K562 (cell line): ENCODE measurements at places on chromosomes 3 and 15.

- H3K27me3 ChIP-seq: no peaks in the 10 kb centered on the region
- H3K27ac ChIP-seq: no peak overlapping the region
These were observed 21.1 kb upstream of the IP6K2 start for GRCh38 chr3:48738144-48738536.

DNA sequence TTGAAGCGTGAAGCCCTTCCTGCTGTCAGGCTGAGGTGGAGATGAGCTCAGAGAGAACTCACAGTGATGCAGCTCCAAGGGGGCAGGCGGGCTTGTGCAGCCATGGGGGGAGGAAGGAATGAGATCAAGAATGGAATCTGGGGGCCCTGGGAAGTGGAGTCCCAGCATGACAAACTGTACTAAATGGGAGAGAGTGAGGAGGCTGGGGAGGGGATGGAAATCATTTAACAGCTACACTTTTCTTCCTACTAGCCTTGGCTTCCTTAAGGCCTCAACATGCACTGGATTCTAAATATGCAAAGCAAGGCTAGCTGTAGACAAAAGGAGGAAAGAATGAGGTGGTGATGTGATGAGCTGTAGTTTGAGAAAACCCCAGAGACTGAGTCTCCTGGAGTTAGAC lies 133.9 kb downstream of the EEFSEC start:
- H3K27me3 ChIP-seq: no peaks in the 10 kb centered on the region
- no peaks in the 10 kb centered on the region for H3K4me1 ChIP-seq
- H3K27ac ChIP-seq: no peak overlapping the region
- H3K36me3 ChIP-seq: peaks cover 3% of the 10 kb centered on the region; the same call in 1 of the 3 replicates

- H3K36me3 ChIP-seq: peaks cover 5% of the 10 kb centered on the region; the same call in 1 of the 3 replicates
- no peak overlapping the region for H3K4me3 ChIP-seq
- H3K4me1 ChIP-seq: no peaks in the 10 kb centered on the region
- no peak overlapping the region for H3K27ac ChIP-seq
- DNase-seq: no peak
These were observed 81.5 kb downstream of the CSNK1G1 start for GRCh38 chr15:64274341-64274950.

DNA sequence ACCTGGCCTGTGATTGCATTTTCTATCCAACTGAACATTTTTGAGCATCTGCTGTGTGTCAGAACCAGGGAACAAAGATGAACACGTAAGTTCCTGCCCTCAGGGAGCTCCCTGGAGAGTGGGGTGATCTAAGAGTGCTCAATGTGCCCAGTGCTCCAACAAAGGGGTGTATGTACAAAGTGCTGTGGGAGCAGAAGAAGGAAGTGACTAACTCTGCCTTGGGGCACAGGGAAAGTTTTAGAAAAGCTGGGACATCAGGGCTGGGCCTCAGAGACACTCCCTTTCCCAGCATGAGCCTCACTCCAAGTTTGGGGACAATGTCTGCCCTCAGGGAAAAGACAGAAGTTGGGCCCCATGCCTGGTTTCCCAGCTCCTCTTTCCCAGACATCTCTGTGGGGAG lies 27.6 kb upstream of the BNC1 start:
- H3K4me3 ChIP-seq: no peak overlapping the region
- no peaks in the 10 kb centered on the region for H3K4me1 ChIP-seq
- peaks cover 4% of the 10 kb centered on the region; the same call in 2 of the 3 replicates for H3K27me3 ChIP-seq
- H3K27ac ChIP-seq: no peak overlapping the region
- DNase-seq: no peak

DNA sequence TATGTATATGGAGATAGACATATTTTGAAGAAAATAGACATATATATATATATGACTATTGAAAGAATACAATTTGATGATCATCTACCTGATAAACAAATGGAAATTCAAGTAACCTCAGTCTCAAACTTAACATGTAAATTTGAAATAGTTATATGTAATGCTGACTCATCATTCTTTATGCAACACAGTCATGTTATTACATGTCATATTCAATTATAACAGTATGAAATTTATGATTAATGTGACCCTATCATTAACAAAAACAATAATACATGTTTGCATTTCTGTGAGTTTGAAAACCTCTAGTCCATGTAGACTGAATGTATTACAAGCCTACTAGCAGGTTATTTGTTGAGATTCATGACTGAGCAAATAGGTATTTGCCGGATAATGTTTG lies 204.1 kb downstream of the CADM2 start:
- no peaks in the 10 kb centered on the region for H3K36me3 ChIP-seq
- H3K4me3 ChIP-seq: no peak overlapping the region
- H3K27me3 ChIP-seq: no peaks in the 10 kb centered on the region

GRCh38 chr3:5264896-5265770 lies 77.6 kb downstream of the EDEM1 start:
- H3K27ac ChIP-seq: no peak overlapping the region
- H3K27me3 ChIP-seq: peaks cover 4% of the 10 kb centered on the region
- H3K4me3 ChIP-seq: no peak overlapping the region
- H3K4me1 ChIP-seq: no peaks in the 10 kb centered on the region
- no peak for DNase-seq

- no peaks in the 10 kb centered on the region for H3K27me3 ChIP-seq
- H3K4me1 ChIP-seq: peaks cover 17% of the 10 kb centered on the region
- H3K4me3 ChIP-seq: no peak overlapping the region
These were observed 10.6 kb downstream of the CAND2 start for GRCh38 chr3:12807066-12807465.

- no peak for DNase-seq
- H3K4me1 ChIP-seq: no peaks in the 10 kb centered on the region
These were observed 125.6 kb downstream of the CADPS start for GRCh38 chr3:62749657-62750056.

DNA sequence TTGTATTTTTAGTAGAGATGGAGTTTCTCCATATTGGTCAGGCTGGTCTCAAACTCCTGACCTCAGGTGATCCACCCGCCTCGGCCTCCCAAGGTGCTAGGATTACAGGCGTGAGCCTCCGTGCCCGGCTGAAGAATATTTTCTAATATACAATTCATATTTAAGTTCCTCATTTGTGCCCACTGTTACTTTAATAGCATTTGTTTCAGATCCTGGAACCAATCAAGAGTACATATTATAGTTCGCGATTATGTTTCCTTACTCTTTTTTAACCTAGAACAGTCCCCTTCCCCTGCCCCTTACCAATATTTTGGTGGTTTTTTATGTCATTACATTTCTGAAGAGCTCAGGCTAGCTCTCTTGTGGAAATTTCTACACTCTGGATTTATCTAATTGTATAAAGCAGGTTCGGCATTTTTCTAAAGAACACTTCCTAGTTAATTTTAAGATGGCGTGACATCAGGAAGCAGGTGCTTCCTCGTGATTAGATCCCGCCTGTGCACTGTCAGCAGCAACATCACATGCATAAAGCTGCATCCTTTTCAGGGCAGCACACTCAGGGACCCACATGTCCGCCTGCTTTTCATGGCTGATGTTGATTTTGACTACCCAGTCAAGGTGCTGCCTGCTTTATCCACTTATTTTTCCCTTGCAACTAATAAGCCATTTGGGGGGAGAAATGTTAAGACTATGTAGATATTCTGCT lies 88.7 kb upstream of the EPHB3 start:
- H3K4me3 ChIP-seq: no peak overlapping the region
- peaks cover 27% of the 10 kb centered on the region for H3K27me3 ChIP-seq
- DNase-seq: no peak
- H3K4me1 ChIP-seq: no peaks in the 10 kb centered on the region
- H3K27ac ChIP-seq: no peak overlapping the region

DNA sequence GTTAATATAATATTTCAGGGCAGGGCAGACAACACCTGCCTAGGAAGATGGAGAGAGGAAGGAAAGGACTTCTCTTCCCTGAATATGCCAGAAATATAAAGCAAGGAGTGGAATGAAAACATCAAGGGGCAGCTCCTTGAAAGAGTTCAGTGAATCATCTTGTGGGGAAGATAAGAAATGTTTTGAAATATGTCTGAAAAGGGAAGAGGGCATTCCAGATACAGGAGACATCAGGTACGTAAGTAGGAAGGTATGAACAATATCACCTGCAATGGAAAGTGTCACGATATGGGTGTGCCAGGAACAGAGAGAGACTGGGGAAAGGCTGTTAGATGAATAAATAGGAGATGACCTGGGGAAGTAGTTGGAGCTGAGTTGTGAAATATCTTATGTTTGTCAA lies 75.8 kb upstream of the WDR72 start:
- no peaks in the 10 kb centered on the region for H3K36me3 ChIP-seq
- H3K4me3 ChIP-seq: no peak overlapping the region
- H3K27me3 ChIP-seq: no peaks in the 10 kb centered on the region
- no peak for DNase-seq

DNA sequence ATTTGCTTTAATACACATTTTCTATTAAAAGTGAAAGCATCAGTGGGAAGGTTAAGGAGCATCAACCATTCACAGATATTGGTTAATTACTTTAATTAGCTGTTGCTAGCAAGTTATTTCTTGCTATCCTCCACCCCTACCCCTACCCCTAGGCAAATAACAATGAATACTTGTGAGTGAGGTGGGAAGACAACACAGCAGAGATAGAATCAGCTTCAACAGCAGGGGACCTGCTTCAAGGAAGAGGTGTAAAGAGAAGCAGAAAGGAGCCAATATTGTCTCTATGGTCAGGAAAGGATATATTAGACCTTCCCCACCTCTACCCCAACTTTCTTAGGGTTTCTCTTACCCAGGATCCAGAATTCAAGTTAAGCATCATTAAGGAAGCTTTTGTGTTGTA lies 149.4 kb downstream of the SNRK start:
- no peak for DNase-seq
- H3K27me3 ChIP-seq: no peaks in the 10 kb centered on the region
- H3K36me3 ChIP-seq: peaks cover 8% of the 10 kb centered on the region; the same call in 2 of the 3 replicates
- no peaks in the 10 kb centered on the region for H3K4me1 ChIP-seq
- no peak overlapping the region for H3K4me3 ChIP-seq
- H3K27ac ChIP-seq: no peak overlapping the region

DNA sequence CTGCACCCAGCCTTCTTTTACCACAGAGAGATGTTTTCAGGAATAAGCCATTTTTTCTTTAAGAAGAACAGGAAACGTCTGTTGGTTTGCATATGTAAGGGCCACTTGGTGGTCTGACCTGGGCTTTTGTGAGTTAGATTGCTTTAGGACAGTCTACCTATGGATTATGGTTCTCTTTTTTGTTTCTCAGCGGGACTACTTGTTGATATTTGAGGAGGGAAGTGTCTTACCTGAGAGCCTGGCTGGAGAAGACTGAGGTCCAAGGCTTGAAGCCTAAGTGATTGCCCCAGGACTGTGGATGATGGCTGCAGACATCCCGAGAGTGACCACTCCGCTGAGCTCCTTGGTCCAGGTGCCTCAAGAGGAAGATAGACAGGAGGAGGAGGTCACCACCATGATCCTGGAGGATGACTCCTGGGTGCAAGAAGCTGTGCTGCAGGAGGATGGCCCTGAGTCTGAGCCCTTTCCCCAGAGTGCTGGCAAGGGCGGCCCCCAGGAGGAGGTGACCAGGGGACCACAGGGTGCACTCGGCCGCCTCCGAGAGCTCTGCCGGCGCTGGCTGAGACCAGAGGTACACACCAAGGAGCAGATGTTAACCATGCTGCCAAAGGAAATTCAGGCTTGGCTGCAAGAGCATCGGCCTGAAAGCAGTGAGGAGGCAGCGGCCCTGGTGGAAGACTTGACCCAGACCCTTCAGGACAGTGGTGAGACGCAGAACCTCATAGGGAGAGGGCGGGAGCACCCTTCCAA lies 3.0 kb downstream of the ZSCAN2 start:
- H3K4me1 ChIP-seq: peaks cover 2% of the 10 kb centered on the region; the same call in 2 of the 3 replicates
- H3K27me3 ChIP-seq: no peaks in the 10 kb centered on the region
- H3K36me3 ChIP-seq: peaks cover 17% of the 10 kb centered on the region; the same call in 1 of the 3 replicates
- no peak for DNase-seq
- no peak overlapping the region for H3K4me3 ChIP-seq

DNA sequence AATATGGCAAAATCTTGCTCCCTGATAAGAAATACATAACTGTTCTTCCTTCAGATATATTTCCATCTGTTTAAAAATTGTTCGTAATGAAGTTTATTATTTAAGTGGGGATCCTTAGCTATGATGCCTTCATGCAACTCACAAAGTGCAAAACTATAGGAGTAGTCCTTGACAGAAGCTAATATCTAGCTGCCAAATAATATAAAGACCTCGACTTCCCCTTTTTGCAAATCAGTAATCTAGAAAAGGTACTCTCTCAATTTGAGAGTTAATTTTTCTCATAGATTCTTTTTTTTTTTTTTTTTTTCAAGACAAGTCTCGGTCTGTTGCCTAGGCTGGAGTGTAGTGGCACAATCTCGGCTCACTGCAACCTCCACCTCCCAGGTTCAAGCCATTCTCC lies 23.0 kb downstream of the SLTM start:
- no peaks in the 10 kb centered on the region for H3K27me3 ChIP-seq
- H3K36me3 ChIP-seq: peaks cover 86% of the 10 kb centered on the region
- H3K4me3 ChIP-seq: no peak overlapping the region
- no peaks in the 10 kb centered on the region for H3K4me1 ChIP-seq
- H3K27ac ChIP-seq: no peak overlapping the region

GRCh38 chr3:64489361-64490044 lies 198.3 kb downstream of the ADAMTS9 start:
- no peak overlapping the region for H3K27ac ChIP-seq
- H3K27me3 ChIP-seq: no peaks in the 10 kb centered on the region
- peak; percentile 9 for DNase-seq
- no peaks in the 10 kb centered on the region for H3K36me3 ChIP-seq
- H3K4me3 ChIP-seq: no peak overlapping the region

GRCh38 chr3:170414202-170414663 lies 4.4 kb upstream of the CLDN11 start:
- peak; percentile 58 for DNase-seq
- H3K27me3 ChIP-seq: no peaks in the 10 kb centered on the region
- H3K36me3 ChIP-seq: no peaks in the 10 kb centered on the region
- H3K4me3 ChIP-seq: no peak overlapping the region
- H3K27ac ChIP-seq: no peak overlapping the region

DNA sequence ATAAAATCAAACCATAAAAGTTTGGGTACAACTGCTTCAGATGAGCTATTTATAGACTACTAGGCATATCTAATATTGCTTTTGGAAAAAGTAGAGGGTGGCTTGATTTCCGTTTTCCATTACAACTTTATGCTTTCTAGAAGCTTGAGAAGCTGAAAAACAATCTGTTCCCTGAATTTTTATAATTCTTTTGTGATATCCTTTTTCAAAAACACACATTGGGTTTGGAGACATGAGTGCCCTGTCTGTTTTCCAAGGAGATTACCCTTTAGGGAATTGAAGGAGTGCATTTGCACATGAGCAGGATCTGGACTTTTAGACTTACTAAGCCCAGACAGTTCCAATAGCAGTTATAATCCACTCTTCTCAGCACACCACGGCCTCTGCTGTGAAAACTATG lies 49.5 kb upstream of the FILIP1L start:
- no peaks in the 10 kb centered on the region for H3K27me3 ChIP-seq
- DNase-seq: no peak
- H3K36me3 ChIP-seq: peaks cover 16% of the 10 kb centered on the region; the same call in 2 of the 3 replicates

DNA sequence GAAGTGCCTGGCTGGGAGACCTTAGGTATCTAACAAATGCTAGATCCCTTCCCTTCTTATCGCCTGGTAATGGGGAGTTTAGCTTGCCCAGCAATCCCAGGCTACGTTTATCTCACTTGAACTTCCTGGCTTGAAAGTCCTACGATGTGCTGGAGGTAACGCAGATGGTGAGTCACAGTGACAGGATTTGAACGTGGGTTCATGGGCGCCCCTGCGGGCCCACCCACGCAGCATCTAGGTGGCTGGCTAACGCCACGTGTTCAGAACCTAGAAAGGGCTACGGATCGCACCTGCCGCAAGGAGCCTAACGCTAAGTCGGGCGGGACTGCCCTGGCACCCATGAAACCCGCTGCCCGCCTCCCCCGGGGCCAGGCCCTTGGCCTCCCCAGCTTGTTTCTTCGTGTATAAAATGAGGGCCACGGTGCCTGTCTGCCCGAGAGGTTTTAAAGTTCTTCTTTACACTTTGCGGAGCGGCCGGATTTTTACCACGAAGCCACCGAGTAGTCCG lies 600 bp upstream of the USP3 start:
- H3K4me1 ChIP-seq: peaks cover 23% of the 10 kb centered on the region
- H3K4me3 ChIP-seq: peak overlapping the region; percentile 56
- peak; percentile 69 for DNase-seq
